ENCODE measurements at places on chromosomes 4 and X. TPM values are rescaled to one million over a fixed set of nuclear protein-coding genes. Genes with fewer than 3 reads are reported as not detected.

Gene COX7B2
- polyA plus RNA-seq = not detected

Gene EGF
- polyA plus RNA-seq = 72.8 TPM

Gene FGF2
- polyA plus RNA-seq = 2.3 TPM

Gene STARD8
- polyA plus RNA-seq = 12.7 TPM

DNA sequence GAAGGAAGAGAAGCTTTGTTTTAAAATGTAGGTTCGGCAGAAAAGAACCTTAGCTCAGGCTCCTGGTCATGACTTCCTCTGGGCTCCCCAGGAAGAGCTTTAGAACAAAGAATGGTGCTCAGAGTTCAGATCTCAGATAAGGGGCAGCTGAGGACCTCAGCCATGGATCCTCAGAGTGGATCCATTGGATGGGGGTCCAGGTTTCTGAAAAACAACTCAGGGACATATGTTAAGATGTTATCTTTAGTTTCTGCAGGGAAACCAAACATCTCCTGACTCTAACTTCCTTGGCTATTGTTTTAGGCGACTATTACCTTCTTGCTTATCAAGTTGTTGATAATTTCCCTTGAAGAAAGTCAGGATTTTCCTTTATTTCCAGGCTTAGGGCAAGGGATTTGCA lies 5.4 kb downstream of the EVC start:
- DNase-seq = no peak

GRCh38 chr4:385934-386707 lies 48.5 kb downstream of the ZNF141 start:
- DNase-seq = no peak

All from kidney (tissue), 22 donors.